ENCODE measurements at places on chromosomes 12 and 14.

GRCh38 chr12:91857813-91858542 is 287.7 kb downstream of the BTG1 start:
- no peak for DNase-seq

GRCh38 chr12:53504004-53504920 is 3.0 kb downstream of the NPFF start:
- DNase-seq = no peak

DNA sequence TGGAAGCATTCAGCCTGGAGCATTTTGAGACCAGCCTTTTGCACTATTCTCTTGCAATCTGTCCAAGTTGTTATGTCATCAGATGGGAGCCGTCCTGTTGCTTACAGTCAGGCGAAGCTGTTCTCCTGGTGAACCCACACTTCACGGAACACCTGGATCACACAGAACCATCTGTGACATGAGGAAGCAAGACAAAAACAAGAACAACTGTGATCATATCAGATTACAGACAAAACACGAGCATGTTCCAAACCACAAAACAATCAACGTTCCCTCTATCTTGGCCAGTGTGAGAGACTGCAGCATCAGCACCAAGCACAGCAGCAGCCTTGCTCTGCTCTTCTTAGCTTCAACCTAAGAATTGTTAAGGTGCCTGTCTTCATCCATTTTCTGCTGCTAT is 180.5 kb upstream of the SFSWAP start:
- DNase-seq = no peak

GRCh38 chr12:2386566-2386965 is 333.8 kb downstream of the CACNA1C start:
- no peak for DNase-seq

- no peak for DNase-seq
Observed at GRCh38 chr14:22375321-22375930, 213.6 kb downstream of the DAD1 start.

DNA sequence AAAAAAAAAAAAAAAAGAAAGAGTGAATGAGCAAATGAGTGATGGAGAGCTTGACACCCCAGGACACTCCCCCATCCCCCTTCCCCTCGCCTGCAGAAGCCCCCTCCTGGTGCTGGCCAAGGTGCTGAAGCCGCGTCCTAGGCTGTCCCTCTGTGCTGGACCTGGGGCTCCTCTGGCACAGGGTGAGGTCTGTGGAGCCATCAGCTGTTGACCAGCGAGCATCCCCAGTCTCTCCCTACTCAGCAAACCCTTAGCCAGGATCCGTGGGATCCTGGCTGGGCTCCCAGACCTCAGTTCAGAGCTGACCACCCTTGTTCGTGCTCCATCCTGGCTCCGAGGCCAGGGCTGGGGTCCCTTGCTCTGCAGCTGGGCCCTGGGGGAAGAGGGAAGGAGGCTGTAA is 5.4 kb upstream of the KIF26A start:
- DNase-seq = no peak

GRCh38 chr12:52629281-52630007 is 11.1 kb upstream of the KRT73 start:
- DNase-seq = no peak

- no peak for DNase-seq
Observed at GRCh38 chr14:32726516-32726915, 212.2 kb upstream of the NPAS3 start.

DNA sequence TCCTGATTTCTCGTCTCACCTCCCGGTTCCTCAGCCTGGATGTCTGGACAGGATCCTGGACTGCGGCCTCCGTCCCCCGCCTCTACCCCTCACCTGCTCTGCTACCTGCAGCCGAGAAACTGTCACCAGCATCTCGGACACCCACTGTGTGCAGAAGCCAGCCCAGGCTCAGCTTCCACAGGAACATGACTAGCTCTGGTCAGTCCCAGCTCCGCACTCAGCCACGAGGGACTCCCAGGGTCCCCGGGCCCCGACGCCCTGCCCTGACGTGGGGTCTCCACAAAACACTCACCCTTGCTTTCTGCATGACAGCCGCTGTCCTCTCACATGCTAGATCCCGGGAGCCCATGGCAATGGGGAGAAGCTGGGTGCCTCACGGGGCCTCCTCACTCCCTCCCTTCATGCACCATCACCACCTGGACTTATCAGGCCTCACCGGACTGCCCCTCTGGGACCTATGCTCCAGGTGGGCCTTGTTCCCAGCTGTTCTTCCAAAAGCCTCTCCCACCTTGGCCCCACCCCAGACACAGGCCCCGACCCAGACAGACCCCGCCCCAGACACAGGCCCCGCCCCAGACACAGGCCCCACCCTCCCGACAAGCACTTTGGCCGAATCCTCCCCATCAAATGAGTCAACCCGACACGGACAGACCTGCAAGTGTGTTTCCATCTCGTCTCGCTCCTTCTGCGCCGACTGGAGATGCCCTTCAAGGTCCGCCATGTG is 26.9 kb upstream of the ANKLE2 start:
- DNase-seq = no peak

DNA sequence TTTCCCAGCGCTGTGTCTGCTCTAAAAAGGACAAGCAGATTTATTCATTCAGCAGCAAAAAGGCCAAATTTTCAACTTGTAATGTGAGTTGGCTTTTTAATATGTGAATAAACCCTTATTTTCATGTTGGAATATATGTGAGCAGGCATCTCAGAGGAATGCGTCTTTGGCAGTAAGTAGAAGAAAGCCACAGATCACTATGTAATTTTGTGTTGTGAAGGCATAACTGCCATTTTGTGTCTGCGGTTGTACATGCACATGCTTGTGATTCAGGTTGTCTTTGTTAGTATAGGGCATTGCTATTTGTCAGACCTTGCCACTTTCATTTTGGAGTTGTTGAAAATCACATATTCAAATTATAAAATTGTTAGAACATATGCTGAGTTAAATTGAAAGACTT is 398.8 kb upstream of the RGS6 start:
- no peak for DNase-seq

DNA sequence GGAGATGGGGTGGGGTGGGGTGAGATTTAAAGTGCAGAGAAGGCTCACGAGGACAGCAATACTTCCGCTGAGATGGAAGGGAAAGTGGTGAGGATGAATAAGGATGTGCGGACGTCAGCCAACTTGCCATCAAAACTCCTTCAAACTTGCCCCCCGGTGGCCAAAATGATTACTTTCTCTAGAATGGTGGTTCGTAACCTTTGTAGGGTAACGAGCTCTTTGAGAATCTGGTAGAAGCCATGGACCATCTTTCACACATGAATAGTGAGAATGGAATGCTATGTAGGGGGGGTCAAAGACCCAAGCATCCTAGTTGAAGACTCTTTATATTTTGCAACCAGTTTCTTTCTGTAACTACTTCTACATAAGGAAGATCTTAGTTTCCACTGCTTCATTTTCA is 245.9 kb upstream of the DDHD1 start:
- no peak for DNase-seq

DNA sequence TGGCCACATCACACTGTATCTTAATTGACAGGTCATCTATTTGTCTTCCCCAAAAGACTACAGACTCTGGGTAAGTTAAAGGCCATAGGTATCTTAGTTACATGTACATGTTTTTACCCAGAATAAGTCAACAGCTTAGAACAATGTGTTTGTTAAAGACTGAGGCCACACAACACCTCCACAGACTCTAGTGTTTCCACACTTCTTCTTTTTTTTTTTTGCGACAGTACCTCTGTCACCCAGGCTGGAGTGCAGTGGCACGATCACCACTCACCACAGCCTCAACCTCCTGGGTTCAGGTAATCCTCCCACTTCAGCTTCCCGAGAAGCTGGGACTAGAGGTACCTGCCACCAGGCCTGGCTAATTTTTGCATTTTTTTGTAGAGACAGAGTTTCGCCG is 1.3 kb downstream of the GPN3 start:
- DNase-seq = no peak

DNA sequence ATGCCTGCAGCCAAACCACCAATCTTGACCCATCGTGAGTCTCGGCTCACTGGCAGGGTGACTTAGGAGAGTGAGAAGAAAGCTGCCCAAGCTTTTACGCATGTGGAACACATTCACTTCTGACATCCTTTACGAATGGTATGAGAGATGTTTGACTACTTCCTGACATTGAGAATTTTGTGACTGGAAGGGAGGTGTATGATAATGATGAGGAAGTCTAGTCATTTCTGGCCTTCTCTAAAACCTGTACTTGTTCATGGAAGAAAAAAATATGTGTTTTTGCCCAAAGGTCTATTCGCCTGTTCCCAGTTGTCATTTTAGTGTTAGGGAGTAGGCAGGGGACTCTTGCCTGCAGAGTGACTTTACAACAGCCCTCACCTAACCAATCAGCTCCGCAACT is 227.2 kb upstream of the ATP2B1 start:
- no peak for DNase-seq

- DNase-seq = no peak
Observed at GRCh38 chr12:93852173-93852591, 175.0 kb downstream of the CRADD start.

- DNase-seq = no peak
Observed at GRCh38 chr14:66254038-66254437, 232.1 kb upstream of the CCDC196 start.

DNA sequence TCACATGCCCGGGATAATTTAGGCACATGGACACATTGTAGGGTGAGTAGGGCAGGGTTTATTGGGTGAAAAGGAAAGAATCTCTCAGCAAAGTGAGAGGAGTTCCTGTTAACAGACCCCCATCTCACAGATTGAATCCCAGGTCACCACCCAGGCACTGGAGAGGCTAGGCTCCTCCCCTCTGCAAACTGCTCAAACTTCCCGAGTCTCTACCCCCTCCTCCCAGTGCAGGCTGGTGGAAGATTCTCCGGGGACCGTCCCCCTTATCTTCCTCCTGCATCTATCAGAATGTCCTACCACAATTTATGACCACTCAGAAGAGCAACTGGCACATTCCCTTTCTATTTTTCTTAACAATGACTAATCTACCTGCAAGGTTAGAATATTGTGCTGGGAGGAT is 126.0 kb downstream of the NTF3 start:
- no peak for DNase-seq

Data from GF-D8 (cell line).